Stimulated activated CD4-positive, alpha-beta T cell treated with anti-CD3 and anti-CD28 coated beads, Interleukin-2, amount 100 ng/mL, for 4 hours (primary cell): ENCODE measurements at places on chromosomes 4 and X.

- DNase-seq: peak; percentile 40
Measured at GRCh38 chrX:129925305-129926092, 19.5 kb downstream of the UTP14A start.

DNA sequence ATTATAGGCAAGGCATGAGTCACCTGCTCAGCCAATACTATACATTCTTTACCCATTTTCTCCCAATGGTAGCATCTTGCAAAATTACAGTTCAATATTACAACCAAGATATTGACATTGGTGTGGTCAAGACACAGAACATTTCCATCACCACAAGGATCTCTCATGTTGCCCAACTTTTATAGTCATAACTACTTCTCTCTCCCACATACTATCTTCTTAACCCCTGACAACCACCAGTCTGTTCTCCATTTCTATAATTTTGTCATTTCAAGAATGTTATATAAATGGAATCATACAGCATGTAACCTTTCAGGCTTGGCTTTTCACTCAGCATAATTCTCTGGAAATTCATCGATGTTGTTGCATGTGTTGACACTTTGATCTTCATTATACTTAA is 144.9 kb downstream of the ENOX2 start:
- no peak for DNase-seq

DNA sequence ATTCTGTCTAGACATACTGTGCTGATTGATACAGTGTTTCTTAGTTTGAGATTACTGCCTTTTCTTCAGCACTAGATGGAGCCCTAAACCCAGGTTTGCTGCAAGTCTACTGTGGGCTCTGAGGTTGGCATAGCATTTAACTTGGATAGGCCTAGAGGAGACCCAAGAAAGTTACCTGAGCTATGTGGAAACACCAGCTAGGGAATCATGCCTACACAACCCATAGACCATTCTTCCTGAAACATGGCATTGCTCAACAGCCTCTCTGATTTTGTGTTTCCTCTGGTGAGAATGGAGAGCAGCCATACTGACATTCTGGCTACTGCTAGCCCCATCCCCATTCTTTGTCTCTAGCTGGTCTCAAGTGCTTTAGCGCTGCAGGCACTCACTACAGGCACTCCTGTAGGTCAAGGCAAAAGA is 287.7 kb upstream of the PCDH18 start:
- no peak for DNase-seq

GRCh38 chr4:69910016-69910782 is 20.7 kb upstream of the CSN1S1 start:
- DNase-seq: no peak

DNA sequence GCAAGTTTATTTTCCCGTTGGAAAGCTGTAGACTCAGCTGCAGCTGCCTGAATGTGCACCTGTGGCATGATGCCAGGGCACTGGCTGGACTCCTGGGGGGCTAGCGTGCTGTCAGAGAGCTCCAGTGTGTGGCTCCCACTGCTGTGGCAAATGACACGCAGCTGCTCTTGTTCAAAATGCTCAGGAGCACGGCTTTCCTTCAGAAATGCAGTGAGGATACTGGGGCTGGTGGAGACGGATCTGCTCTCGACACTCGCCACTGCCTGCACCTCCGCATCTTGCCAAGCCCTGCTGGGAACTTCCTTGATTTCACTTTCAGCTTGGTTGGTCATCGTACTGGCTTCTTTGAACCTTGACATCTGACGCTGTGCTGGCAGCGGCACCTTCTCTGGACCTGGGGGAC is 58.7 kb downstream of the GPRIN3 start:
- DNase-seq: no peak

- DNase-seq: no peak
Measured at GRCh38 chr4:150289198-150289597, 211.0 kb downstream of the DCLK2 start.

GRCh38 chr4:38985410-38986100 is 46.7 kb downstream of the TMEM156 start:
- no peak for DNase-seq

- DNase-seq: no peak
Measured at GRCh38 chrX:128518508-128518907, 466.3 kb upstream of the ACTRT1 start.

- DNase-seq: peak; percentile 42
Measured at GRCh38 chrX:11787564-11787963, 29.5 kb downstream of the MSL3 start.

DNA sequence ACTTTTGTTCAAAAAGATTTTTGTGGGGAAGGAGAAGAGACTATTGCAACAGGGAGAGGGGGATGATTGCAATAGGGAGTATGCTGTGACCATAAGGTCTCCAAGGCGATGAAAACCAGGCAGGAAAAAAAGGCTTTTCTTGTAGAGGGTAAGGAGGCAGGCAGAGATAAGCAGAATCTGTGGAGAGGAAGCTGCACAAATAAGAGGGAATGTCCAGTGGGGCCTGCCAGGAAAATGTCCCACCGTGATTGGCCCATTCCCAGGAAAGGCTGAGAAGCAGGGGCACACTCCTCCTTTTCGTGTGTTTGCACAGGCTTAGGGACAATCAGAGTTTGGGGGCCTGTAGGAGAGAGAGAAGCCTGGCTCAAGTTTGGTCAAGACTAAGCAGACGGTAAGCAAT is 29.1 kb downstream of the SPACA5 start:
- no peak for DNase-seq

GRCh38 chrX:136920001-136920400 is 39.5 kb upstream of the RBMX start:
- DNase-seq: no peak

GRCh38 chr4:100095729-100096595 is 94.3 kb downstream of the DDIT4L start:
- DNase-seq: peak; percentile 39

- no peak for DNase-seq
Measured at GRCh38 chr4:89303814-89304388, 3.7 kb downstream of the GPRIN3 start.

DNA sequence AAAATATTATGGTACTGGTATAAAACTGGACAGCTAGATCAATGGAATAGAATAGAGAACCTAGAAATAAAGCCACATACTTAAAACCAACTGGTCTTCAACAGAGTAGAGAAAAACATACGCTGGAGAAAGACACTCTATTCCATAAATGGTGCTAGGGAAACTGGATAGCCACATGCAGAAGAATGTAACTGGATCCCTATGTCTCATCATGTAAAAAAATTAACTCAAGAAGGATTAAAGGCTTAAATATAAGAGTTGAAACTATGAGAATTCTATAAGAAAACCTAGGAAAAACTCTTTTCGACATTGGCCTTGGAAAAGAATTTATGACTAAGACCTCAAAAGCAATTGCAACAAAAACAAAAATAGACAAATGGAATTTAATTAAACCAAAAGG is 114.6 kb downstream of the PCDH18 start:
- no peak for DNase-seq

DNA sequence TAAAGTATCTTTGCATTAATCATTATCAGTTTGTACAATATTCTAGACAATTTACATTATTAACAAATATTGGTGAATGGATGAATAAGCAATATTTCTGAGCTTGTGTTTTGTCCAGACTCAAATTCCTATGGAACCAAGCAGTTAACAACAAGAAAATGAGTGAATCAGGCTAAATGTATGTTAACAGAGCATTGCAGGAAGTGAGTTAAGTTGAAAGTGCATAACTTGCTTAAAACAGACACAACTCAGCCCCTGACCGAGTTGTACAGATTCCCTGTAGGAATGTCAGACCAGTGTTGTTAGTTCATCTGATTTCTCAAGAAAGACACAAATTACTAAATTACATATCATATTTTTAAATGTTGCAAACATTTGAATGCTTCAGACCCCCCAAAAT is 23.7 kb upstream of the CSN1S1 start:
- no peak for DNase-seq

DNA sequence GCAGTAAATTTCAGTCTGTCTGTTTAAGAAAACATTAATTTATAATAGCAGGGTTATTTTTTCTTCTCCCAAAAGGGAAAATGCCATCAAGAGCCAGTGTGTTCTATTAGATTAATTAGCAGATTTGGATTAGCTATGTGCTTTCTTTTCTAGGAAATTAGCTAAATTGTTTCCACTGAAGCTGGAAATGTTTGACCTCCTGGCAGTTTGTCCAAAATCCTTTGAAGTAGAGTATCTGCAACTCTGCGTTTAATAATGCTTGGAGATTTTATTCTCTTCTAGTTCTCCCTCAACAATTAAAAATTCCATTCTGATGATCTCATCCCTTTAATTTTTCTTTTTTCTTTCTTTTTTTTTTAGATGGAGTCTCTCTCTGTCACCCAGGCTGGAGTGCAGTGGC is 27.1 kb upstream of the HOPX start:
- no peak for DNase-seq

GRCh38 chrX:69065451-69065850 is 99.8 kb downstream of the PJA1 start:
- DNase-seq: no peak

- no peak for DNase-seq
Measured at GRCh38 chr4:93896516-93896915, 68.0 kb downstream of the ATOH1 start.

DNA sequence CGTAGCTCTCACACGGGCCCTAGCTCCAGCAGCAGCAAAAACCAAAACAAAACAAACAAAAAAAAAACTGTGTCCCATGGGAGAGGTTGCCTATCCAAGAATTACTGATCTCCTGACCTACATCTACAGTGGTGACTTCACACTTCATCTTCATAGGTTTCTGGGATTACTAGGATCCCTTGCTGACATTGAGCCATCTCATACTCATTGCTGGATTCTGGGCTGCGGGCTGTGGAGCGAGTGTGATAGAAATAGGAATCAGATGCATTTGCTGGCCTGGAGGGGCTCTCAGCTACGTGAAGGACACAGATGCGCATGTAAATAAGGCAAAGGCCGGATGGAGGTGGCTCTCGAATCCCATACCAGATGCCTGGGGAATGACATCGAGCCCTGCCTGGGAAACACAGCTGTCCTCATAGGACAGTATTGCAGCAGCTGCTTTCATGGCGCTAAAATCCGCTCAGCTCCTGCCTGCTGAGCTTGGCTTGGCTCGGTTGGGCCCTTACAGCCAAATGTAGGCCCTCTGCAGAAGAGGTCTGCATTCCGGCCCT is 41.7 kb downstream of the CNGA2 start:
- no peak for DNase-seq

GRCh38 chr4:66572949-66573348 is 902.7 kb upstream of the EPHA5 start:
- no peak for DNase-seq

DNA sequence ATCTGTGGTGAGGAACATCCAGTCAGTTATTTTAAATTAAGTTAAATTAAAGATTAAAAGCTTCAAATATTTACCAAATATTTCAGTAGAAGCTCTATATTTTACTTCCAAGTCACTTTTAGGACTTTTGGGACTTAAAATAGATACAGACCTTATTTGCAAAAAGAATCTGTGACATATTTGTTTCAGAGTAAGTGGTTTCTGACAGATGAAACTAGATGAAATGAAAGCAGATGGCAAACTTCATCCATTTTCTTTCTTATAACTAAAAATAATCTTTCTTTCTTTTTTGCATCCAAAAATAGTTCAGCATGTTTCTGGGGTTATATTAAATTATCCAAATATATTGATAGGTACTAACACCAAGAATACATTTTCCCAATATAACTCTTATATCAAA is 6.6 kb upstream of the UTP3 start:
- DNase-seq: no peak

DNA sequence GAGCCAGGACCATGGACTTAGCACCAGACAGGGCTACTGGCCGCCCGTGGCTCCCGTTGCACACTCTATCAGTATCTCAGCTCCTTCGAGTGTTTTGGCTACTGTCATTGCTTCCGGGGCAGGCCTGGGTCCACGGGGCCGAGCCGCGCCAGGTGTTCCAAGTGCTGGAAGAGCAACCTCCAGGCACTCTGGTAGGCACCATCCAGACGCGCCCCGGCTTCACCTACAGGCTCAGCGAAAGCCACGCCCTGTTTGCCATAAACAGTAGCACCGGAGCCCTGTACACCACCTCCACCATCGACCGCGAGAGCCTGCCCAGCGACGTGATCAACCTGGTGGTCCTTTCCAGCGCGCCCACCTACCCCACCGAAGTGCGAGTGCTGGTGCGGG is 1.6 kb downstream of the FAT4 start:
- DNase-seq: no peak

DNA sequence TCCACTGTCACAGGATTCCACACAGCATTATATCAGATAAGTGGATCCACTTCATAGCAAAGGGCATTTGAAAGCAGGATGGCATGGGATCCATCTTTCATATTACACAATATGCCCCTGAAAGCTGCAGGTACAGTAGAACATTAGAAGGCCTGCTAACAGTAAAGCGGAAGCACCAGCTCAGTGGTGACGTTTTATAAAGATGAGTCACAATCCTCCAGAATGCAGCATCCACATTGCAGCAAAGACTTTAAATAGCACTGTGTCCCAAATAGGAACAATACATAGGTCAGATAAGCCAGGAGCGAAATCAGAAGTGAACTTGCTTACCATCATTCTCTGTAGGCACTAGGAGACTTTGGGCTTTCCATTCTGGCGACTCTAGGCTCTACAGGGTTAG is 609.5 kb upstream of the FAT1 start:
- no peak for DNase-seq

DNA sequence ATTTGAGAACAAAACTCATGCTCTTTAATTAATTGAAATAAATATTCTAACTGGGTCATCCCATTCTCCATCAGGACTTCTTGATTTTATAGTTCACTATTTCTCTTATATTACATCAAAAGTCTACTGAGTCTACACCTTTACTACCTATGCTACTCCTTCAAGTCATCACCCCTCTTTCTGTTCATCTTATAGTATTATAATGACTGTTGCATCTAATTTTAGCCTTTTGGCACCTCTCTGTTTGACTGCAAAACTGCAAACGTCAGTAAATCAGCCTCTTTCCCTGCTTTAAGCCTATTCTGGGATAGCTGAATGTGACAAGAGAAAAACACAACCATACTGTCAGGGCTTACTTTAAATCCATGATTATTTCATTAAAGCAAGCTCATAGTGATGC is 639.1 kb downstream of the GABRG1 start:
- no peak for DNase-seq

GRCh38 chr4:133146574-133147241 is 2.4 kb upstream of the PCDH10 start:
- no peak for DNase-seq

DNA sequence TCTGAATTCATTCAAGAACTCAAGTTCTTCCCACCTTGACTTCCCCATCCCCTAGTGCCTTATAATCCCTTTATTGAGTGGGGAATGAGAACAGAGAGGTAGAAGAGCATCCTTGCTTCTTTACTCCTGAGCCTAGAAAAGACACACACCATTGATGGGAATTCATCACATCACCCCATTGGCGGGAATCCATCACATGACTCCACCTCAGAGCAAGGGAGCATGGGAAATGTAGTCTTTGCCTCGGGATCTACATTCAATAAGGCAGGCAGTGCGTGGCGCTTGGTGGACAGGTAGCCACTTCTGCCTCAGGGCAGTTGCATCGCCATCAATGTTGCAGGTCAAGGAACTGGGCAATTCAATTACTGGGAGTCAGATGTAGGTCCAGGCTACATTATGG is 50.7 kb downstream of the MXRA5 start:
- no peak for DNase-seq

DNA sequence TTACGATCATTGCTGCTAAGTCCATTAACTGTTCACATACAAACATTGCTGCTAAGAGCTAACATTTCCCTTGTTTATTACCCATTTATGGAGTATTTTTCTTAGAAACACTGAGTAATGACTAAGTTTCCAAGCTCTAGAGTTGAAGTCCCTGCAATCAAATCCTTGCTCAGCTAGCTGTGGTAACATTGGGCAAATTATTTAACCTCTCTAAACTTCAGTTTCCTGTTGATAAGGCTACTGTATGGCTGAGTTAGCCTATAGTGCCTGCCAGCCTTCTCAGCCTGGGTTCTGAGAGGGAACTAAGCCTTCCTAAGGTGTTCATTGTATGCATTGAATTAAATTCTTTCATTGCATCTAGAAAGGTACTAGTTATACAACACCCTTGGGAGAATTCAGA is 15.2 kb upstream of the SCOC start:
- DNase-seq: no peak
